Neural progenitor cell (in vitro differentiated cells): ENCODE measurements at places on chromosomes 6 and 20. TPM values are rescaled to one million over a fixed set of nuclear protein-coding genes. Genes with fewer than 3 reads are reported as not detected.

The CFAP61 gene
- total RNA-seq: 0.53 TPM in 1 of 2 replicates, not detected in the other

The SMOC2 gene
- 0.74 and 0.75 TPM in 2 replicates for total RNA-seq

The SIRPA gene
- total RNA-seq: 5.1 and 7.8 TPM in 2 replicates

GRCh38 chr6:106522562-106523250 is 106.6 kb downstream of the RTN4IP1 start:
- DNase-seq: no peak

DNA sequence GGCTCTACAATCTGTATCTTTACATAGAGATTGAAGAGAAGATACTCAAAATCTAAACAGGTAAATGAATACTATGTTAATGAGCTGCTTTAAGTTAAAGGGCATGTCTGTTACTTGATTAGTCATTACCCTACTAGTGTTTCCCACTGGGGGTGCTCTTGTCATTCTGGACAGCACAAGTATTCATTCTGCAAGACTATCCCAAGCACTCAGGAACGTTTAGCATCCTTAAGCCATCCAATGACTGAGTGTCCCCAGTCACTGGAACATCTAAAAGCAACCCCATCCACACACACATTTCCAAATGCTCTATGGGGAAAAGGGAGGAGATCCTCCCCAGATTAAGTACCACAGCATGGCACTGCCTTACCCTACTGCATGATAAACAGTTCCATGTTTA is 25.7 kb downstream of the EZR start:
- DNase-seq: peak; percentile 38

GRCh38 chr6:91141346-91141745 is 554.5 kb upstream of the MAP3K7 start:
- no peak for DNase-seq

DNA sequence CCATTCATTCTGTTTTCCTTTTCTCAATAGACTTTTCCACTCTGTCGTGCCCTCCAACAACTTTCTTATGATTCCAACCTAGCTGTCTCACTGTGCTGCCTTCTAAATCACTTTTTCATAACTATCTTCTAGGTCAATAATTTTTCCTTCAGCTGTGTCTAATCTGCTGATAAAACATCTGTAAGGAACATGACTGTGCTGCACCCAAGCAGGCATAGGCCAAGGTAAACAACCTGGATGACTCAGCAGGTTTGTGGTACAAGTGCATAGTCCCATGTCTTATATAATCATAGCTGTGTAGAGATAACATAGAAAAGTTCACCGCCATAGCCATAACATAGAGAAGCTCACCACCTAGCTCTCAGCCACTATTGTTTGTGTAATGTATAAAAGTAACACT is 332.3 kb downstream of the PLCB1 start:
- DNase-seq: no peak

GRCh38 chr20:47031821-47032220 is 137.2 kb downstream of the EYA2 start:
- DNase-seq: peak; percentile 69
